Mammary epithelial cell (primary cell): ENCODE measurements at places on chromosomes 2 and 18.

GRCh38 chr2:189544318-189545042, 36.1 kb downstream of the SLC40A1 start:
- no peak for DNase-seq

GRCh38 chr2:234747833-234748559, 203.8 kb upstream of the SH3BP4 start:
- no peak for DNase-seq

- peak; percentile 60 for DNase-seq
Observed at GRCh38 chr2:233711312-233712008, 1.2 kb upstream of the UGT1A5 start.

- DNase-seq: no peak
Observed at GRCh38 chr2:25311865-25312575, 29.7 kb downstream of the DNMT3A start.

- DNase-seq: peak; percentile 56
Observed at GRCh38 chr2:20182241-20182931, 42.5 kb downstream of the SDC1 start.

DNA sequence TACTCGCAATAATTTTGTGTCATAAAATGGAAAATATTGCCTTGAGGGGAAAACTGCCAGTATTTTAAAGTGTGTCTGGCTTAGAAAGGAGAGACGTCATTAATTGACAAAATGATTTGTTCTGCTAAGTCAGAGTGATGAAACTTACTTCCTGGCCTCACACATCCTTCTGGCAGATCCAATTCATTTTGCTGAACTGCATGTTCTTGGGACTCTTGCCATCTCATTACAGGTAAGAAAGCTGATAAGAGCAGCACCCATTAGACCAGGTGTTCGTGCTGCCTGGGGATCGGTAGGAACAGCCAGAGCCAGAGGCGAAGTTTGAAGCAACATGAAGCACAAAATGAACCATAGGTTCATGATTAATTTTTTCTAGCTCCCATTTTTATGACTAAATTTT, 38.0 kb downstream of the KCNE4 start:
- no peak for DNase-seq

- peak; percentile 69 for DNase-seq
Observed at GRCh38 chr2:142130111-142131009, 456 bp downstream of the LRP1B start.

- no peak for DNase-seq
Observed at GRCh38 chr2:190742431-190742830, 93.5 kb downstream of the NAB1 start.

GRCh38 chr2:186603286-186603685, 13.4 kb downstream of the ITGAV start:
- DNase-seq: no peak

GRCh38 chr18:12271376-12272235, 17.4 kb downstream of the CIDEA start:
- DNase-seq: peak; percentile 65
